ENCODE measurements at places on chromosomes 16 and 17.

- no peak for DNase-seq
Measured at GRCh38 chr17:3667366-3668278, 756 bp downstream of the TAX1BP3 start.

- no peak for DNase-seq
Measured at GRCh38 chr16:21628121-21628726, 24.2 kb downstream of the IGSF6 start.

GRCh38 chr16:3188925-3189825, 1.2 kb downstream of the OR1F1 start:
- no peak for DNase-seq

GRCh38 chr16:15757630-15758251, 99.1 kb downstream of the MYH11 start:
- DNase-seq: no peak

DNA sequence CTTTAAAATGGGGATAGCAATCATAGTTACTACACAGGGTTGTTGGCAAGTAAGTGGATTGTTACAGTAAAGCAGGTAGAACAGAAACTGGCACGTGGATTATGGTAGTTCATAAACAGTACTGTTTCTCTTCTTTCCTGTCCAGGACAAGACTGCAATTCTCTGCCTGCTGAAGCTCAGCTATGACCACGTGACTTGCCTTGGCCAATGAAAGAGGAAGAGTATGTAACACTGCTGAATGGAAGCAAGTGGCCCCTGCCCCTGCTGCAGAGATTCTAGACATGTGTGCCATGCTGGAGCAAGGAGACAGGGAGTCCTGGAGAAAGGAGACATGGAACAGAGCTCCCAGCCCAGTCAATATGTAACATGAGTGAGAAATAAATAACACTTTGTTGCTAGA, 66.6 kb upstream of the TOX3 start:
- no peak for DNase-seq

DNA sequence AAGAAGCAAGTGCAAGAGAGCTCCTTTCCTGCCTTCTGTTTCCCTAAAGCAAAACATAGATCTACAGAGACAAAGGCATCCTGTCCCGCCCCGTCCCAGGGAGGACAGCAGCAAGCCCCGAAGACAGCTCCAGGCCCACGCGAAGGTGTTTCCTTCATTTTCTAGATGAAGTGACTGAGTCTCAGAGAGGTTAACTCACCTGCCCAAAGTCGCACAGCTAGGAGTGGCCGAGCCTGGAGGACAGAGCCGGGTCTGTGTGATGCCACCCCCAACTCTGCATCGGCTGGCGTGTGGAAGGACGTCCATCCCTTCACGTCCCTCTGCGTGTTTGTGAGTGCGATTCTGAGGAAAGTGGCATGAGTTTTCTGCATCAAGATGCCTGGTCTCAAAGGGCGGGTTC, 187.2 kb upstream of the CHMP6 start:
- DNase-seq: no peak

DNA sequence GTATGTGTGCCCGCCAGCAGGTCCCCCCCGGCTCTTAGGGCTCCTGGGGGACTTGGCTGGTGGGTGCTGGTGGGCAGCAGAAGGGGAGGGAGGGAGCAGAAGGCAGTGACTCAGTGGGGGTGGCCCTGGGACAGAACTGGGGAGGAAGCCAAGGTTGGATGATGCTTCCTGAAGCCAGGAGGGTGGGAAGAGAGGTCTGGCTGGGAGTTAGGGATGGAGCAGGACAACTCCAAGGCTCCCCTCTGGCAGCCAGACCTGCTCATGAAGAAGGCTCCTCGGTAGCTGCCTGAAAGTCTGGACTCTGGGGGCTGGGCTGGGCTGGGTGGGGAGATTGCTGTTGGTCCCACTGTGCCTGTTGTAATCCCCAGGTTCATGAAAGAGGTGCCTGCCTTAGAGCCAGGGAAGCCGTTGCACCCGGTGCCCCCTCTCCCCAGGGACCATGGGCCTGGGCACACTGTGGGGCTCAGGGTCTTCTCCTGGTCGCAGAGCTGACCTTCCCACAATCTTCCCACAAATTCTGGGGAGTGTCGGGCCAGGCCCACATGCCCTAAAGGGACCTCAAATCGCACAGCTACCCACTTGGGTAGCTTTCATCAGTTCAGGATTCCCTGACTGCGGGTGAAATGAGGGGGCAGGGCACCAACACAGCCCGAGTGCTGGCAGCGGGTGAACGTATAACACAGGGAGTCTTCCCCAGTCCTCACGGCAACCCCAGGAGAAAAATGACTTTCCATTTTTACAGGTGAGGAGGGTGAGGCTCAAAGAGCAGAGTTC, 1.1 kb upstream of the PLEKHG4 start:
- DNase-seq: no peak

DNA sequence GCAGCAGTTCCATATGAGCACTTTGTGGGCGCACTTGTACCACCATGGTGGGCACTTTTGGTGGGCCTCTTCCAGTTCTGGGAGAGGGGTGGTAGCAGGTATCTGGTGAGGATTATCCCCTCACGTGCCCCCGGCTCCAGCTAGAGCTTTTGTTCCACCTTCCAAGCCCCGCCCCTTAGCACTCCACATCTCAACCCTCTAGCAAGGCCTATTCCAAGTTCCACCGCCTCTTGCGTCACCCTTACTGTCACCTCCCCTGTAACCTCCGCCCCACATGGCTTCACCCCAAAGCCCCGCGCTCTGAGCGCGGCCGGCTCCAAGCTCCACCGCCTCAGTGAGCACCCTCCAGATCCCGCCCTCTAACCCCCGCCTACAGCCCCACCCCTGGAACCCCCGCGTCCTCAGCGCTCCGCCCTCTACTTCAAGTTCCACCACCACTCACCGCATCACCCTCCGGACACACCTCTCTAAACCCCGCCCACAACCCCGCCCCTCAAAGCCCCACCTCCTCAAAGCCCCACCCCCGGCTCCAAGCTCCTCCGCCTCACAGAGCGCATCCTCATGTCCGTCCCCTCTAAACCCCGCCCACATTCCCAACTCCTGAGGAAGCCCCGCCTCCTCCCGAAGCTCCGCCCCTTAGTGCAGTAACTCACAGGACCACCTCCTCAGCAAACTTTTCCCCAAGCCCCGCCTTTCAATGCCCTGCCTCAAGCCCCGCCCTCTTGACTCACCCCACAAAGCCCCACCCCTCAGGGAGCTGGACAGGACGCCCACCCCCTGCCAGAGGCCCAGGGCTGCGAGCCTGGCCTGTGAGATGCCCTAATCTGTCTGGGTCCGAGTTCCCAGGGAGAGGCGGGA, 11.1 kb downstream of the SCN4A start:
- no peak for DNase-seq

DNA sequence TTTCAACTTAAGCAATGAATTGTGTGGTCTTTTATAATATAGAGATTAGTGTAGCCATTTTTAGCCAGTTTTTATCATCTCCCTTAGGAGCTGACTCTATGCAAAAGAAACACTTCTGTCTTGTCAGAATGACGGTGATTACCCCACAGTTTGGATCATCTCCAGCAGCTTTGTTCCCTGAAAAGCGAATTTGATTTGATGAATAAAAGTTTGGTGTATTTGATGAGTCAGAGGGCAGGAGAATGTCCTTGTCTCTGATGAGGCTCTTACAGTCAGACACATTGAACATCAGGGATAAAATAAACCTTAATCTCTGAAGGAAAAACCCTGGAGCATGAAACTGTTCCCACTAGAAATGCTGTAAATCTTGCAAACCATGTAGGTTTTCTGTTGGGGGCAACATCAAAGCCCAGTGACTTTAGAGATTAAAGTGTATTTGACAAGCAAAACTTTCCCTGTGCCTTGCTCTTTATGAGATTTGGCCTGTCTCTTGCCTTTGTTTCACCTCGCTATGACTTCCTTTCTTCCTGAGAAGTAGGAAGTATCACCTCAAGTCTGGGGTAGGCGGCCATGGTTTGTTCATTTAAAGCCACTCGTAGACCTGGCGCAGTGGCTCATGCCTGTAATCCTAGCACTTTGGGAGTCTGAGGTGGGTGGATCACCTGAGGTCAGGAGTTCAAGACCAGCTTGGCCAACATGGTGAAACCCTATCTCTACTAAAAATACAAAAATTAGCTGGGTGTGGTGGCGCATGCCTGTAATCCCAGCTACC, 209.3 kb downstream of the FTO start:
- DNase-seq: no peak

- DNase-seq: no peak
Measured at GRCh38 chr16:75080205-75081029, 36.2 kb downstream of the LDHD start.

DNA sequence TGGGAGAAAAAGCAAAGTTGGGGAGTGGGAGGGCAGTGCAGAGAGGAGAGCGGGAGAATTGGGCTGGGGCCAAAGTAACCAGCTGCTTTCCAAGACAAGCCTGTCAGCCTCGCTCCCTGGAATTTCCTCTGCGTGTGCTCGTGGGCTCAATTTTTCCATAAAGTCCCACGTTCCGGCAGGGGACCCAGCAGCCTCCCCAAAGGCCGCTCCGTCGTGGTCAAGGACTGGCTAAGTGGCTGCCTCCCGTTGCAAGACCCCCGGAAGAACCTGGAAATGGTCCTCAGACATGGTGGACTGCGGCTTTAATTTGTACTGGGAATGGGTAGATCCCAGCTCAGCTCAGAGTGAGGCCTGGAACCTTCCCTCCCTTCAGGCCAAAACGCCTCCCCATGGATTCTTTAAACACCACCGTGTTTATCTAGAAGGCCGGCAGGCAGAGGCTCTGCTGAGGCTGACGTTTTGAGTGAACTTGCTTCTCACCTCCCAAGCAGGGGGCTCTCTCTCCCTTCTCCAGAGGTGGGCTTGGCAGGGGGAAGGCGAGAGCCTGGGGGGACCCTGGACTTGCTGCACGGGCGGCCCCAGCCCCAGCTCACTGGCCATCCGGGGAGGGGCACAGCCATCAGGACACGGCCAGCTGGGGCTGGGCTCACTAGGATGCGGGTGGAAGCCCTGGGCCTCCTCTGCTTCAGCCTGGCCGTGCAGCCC, 190.0 kb downstream of the C16orf95 start:
- no peak for DNase-seq

DNA sequence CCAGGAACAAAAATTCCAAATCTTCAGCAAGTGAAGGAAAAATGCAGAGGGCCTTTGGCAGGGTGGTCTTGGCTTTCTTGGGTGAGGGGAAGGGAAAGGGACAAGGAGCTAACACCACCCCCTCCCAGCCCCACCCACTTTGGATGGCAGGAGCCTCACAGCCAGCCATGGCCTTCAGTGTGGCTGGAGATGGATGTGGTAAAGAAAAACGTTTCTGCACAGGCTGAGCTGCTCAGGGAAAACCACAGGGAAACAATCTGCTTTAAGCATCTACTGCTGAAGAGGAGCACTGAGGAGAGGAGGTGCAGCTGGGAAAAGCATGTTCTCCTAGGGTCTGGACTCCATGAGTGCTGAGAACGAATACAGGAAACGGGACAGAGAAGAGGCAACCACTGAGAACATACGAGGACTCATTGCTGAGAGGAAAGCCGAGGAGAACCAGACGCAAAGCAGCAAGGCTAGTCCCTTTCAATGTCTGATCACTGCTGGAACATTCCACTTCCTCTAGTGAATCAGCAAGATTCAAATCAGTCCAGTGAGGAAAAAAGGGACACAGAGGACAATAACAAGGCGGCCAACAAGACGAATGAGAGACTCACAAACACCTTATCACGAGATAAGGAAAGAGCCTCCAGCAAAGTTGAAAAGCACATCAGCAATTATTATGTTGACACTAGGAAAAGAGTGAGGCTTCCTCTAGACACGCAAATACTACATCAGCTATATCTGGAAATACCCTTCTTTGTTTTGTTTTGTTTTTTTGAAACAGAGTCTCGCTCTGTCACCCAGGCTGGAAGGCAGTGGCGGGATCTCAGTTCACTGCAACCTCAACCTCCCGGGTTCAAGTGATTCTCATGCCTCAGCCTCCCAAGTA, 41.7 kb downstream of the ZZEF1 start:
- DNase-seq: no peak
